Skeletal muscle cell (primary cell): ENCODE measurements at places on chromosomes 2 and 18.
A peak's percentile ranks its signal among the peaks of the same experiment; 100 is the strongest.

DNA sequence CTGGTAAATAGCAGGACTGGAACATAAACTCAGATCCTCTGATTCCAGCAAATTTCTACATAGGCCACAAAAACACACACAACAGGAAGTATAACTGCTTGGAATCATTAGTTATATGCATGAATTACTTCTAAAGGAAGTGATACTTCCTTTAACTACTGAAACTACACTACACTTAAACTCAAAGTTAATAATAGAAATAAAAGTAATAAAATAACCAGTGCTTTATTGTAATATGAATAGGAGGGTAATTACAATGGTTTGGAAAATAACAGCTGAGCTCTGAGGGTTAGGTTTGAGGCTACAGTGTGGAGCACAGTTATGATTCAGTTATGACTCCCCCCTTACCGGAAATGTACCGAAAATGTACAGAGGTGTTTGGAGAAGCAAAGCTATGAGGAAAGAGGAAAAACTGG is 18.5 kb upstream of the POLI start:
- no peak for DNase-seq

- no peak for DNase-seq
Observed at GRCh38 chr2:230660294-230661060, 52.2 kb upstream of the CAB39 start.

- DNase-seq = no peak
Observed at GRCh38 chr18:49051311-49051967, 100.7 kb upstream of the SMAD7 start.

DNA sequence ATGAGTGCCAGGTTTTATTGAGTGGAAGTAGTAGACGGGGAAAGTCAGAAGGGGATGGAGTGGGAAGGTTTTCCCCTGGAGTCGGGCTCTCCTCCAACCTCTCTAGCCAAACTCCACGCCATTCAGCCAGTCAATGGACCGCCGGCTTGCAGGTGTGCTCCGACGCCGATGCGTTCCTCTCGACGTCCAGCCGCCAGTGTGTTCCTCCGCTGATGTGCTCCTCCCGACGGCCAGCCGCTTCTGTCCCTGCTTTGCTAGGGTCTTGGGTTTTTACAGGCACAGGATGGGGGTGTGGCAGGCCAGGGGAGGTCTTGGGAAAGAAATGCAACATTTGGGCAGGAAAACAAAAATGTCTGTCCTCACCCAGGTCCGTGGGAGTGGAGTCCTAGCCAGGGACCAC is 94.3 kb upstream of the TEX51 start:
- no peak for DNase-seq

DNA sequence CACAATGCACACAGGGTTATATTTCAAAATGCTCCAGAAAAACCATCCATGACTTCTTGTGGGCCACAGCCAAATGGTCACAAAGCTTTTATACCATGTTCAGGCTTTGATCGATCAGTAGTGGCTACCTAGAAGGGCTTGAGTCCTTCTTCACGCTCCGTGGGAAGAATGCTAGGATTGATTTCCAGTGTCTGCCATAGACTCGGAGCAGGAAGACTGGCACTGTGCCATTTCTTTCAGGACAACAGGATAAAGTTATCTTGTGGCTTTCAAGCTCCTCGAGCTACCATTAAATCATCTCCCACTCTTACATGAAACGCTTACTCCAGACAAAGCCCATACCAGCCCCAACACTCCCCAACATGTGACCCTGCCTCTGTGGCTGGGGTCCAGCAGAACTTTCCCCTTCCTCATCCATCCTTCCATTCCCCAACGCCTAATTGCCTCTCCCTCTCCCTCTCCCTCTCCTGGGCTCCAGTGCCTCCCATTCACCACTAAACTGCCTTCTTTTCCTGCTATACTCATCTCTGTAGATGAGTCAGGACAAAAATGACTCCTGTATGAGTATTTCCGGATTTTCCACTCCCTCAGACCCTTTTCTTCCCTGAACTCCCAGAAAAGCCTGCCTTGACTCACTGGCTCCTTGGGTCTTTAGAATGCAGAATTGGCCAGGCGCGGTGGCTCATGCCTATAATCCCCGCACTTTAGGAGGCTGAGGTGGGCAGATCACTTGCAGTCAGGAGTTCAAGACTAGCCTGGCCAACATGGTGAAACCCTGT is 40.9 kb downstream of the ADD2 start:
- DNase-seq = no peak

GRCh38 chr2:21195326-21195725 is 71.6 kb downstream of the TDRD15 start:
- no peak for DNase-seq

- no peak for DNase-seq
Observed at GRCh38 chr2:136175466-136175865, 57.5 kb upstream of the CXCR4 start.

GRCh38 chr18:28127228-28127627 is 49.7 kb downstream of the CDH2 start:
- no peak for DNase-seq

GRCh38 chr2:3229221-3229620 is 148.4 kb downstream of the EIPR1 start:
- DNase-seq = no peak

GRCh38 chr2:241948901-241949735 is 79.6 kb downstream of the RTP5 start:
- DNase-seq = no peak

DNA sequence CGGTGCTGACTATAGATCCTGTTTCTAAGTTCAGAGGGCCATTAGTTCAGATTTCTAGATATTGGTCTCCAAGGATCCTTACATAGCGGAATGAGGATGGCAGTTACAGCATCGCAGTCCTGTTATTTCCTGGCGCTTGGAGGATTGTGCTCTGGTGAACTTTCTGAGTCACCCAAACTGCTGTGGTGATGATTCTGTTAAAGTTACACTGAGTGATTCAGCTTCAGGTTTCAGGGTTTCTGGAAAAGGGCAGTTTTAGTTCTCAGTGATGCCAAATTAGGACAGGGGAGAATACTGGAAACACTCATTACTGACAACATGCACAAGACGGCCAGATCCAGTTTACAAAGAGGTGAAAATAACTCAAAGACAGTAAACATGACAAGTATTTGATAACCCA is 52.1 kb upstream of the ANKRD62 start:
- DNase-seq = peak; percentile 79

- peak; percentile 88 for DNase-seq
Observed at GRCh38 chr2:79723830-79724229, 211.0 kb downstream of the CTNNA2 start.

DNA sequence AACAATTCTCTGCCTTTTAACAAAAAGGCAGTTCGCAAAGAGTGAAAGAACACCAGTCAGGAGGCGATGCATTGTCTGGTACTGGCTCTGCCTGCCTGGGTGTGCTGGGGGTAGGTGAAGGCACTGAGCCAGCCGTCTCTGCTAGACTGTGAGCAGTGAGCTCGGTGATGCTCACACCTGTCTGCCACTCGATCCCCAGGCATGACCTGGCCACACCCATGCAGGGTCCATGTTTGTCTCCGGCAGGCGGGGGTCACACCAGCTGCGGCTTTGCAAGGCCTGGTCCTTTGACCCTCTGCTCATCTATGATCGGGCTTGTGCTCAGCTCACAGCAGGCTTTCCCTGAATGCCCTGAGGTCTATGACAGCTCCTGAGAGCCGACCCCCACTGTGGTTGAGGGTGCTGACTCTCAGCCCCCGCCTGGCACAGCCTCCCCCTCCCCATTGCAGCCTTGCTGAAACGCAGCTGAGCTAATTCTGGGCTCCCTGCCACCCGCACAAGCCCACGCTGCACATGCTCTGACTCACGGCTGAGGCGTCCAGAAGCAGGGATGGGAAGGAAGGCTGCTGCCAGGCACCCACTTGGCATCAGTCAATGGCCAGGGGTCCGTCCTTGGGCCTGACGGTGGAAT is 23.7 kb downstream of the CRACDL start:
- DNase-seq = peak; percentile 96

GRCh38 chr2:171763602-171764001 is 76.3 kb downstream of the DYNC1I2 start:
- no peak for DNase-seq

DNA sequence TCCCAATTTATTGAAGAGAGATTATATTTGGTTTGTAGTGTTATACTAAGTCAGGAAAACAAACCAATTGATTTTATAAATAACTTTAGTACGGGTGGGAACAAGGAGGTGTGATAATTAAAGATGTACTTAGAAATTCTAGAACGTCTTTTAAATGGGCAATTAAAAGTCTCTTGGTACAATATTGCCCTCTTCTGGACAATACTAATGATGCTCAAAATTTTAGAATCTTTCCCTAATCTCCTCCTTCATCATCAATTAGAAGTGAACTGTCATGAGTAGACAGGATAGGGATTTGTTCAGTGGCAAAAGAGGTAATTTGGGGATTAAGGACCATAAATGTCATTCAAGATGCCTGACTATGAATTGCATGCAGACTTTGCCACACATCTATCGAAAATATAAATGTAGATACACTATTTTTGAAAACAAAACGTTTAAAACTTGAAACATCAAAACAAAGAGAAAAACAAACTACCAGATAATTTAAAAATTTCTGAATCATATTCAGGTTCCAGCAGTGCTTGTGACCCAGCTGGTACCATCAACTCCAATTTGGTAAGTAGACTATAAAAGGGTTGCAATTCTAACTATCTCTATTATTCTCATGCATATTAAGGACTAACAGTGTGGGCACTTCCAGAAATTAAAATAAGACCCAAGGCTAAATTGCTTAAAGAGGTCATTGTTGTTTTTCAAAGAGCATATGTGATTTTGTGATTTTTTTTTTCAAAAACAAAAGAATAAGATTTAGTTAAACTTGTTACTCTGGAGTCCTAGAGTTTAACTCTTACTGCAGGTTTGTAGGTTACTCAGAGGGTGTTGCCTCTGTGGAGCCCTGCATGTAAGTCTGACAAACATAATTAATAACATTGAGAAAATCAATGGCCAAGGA is 123.5 kb downstream of the LAMA3 start:
- no peak for DNase-seq

GRCh38 chr2:68251187-68251854 is 1.0 kb downstream of the PPP3R1 start:
- no peak for DNase-seq

DNA sequence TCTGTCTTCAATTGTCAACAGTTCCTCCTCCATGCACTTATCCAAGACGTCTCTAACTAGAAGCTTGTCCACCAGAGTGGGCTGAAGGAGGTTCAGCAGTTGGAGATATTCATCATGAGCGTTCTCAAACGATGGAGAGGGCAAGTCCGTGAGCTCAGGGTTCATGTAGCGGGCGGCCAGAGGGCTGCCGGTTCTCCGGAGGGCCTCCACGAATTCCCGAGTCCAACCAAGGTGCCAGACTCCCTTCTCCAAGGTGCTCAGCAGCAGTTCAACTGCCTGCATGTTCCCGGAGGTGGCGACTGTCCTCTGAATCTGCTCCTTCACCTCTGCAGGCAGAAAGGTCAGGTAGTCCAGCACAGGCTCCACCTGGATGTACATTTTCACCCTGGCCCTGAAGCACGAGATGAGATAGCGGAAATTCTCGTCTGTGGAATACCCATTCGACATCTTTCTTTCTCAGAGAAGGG is 590 bp downstream of the IFIH1 start:
- no peak for DNase-seq

DNA sequence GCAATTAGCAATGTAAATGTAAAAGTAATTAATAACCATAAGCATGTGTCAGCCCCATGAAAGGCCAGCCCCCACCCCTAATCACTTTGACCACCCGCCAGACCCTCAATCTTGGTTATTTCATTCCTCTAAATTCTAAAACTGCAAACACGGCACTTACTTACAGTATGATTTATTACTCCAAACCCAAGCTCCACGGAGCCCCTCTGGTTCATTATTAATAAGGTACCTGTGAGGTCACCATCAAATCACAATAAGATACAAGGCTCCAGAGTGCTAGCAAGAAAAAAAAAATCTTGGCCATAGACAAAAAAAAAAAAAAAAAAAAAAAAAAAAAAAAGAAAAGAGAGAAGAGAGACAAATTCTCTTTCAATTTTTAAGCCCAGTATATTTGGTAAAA is 879.5 kb downstream of the TDRD15 start:
- DNase-seq = no peak

DNA sequence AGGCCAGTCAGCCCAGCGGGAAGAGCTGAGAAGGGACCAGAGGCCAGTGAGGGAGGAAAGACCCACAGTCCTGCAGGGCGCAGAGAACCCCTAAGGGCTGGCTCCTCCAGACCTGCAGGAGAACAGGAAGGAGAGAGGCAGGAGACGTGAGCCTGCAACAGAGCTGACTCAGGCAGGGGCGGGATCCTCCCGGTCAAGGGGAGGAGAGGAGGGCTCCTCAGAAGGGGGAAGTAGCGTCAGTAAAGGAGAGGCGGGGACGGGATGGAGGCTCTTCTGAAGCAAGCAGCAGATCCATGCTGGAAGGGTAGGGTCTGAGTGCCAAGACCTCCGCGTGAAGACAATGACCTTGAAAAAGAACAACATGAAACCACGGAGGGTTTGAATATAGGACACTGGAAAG is 50.8 kb downstream of the TRABD2A start:
- no peak for DNase-seq

DNA sequence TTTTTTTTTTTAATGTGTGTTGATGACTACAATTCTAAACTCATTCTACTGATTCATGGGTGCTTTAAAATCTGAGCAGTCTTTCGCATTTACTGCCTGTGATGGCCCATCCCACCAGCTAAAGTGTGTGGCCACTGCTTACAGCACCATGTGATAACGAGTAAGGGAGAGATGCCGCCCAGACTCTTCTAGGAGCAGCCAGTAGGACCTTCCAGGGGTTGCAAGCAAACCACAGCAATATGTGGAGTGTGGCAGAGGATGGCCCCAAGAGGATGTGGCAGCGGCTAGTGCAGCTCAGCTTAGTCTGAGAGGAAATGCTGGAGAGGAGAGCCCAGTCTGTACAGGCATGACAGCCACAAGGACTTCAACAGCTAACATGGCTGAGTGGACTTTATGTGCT is 14.9 kb downstream of the IL1B start:
- no peak for DNase-seq

DNA sequence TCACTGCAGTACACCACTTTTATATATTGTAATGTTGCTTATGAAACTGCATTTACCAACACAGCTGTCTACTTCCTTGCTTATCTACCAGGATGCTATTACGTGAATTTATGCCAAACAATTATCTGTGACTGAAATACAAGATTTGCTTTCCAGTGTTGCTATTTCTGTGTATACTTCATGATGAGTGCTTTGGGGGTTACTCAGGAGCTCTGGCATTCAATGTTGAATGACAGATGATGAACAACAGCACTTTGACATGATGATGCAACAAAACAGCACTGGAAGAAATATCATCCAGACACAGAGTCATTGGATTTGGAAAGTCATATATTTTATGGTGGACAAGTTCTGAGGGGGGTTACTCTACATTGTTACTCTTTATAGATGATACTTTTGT is 125.8 kb downstream of the NETO1 start:
- DNase-seq = no peak

GRCh38 chr18:51491678-51492372 is 294.3 kb upstream of the MEX3C start:
- no peak for DNase-seq

- DNase-seq = no peak
Observed at GRCh38 chr2:54673501-54673998, 49.9 kb upstream of the EML6 start.

DNA sequence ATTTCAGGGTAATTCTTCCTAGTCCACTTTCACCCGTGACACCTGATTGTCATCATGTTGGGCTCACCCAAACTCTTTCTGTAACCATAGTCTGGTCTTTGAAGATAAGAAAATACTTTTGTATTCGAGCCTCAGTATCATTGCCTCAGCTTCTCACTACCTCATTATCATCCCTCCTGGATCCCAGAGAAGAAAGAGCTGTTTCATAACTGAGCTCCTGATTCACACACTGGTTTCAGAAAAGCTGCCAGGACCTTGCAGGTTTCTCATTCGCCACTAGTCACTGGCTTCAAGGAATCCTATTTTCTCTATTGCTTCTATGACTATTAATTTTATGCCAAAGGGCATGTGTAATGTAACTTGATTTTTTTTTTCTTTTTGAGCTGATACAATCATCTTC is 2.9 kb upstream of the CRIM1 start:
- no peak for DNase-seq
